ENCODE measurements at places on chromosomes 3 and 15.

- no peaks in the 10 kb centered on the region for H3K36me3 ChIP-seq
- no peak overlapping the region for H3K27ac ChIP-seq
- DNase-seq: no peak
- no peaks in the 10 kb centered on the region for H3K4me1 ChIP-seq
- no peaks in the 10 kb centered on the region for H3K27me3 ChIP-seq
Observed at GRCh38 chr3:125150525-125151441, 61.8 kb downstream of the SLC12A8 start.

- no peak overlapping the region for H3K27ac ChIP-seq
- no peak overlapping the region for H3K4me3 ChIP-seq
- DNase-seq: no peak
- no peaks in the 10 kb centered on the region for H3K4me1 ChIP-seq
- H3K27me3 ChIP-seq: no peaks in the 10 kb centered on the region
- no peaks in the 10 kb centered on the region for H3K36me3 ChIP-seq
Observed at GRCh38 chr3:120645083-120645845, 36.8 kb downstream of the HGD start.

DNA sequence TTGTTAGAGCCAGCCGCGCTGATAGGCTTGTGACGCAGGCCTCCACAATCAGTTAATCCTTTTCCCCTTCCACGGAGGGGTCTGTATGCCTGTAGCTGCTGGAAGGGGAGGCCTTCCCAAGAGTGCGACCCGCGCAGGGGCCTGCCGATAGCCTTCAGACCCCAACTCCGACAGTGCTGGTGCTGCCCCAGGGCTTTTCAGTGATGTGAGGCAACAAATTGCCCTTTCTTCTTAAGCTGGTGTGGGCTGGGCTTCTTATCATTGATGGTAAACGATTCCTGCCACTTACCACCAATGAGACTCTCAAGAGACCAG is 143.4 kb downstream of the CHSY1 start:
- no peak overlapping the region for H3K27ac ChIP-seq
- no peaks in the 10 kb centered on the region for H3K36me3 ChIP-seq
- no peaks in the 10 kb centered on the region for H3K27me3 ChIP-seq
- H3K4me1 ChIP-seq: no peaks in the 10 kb centered on the region
- no peak for DNase-seq

DNA sequence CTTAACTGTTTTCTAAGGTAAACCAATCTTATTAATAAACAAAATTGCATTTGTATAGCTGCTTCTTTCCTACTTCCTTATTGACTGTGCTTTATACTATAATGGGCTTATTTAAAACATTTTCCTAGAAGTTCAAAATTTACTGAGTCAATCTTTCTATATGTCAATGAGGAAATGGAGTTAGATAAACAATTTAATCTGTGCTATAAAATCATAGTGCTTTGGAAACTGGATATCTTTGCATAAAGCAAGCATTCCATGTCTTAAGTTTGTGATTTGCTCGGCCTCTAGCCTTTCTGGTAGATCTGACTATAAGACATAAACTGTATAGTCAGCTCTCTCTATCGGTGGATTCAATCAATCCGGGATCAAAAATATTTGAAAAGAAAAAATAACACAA is 99.6 kb downstream of the NEDD4 start:
- H3K27me3 ChIP-seq: no peaks in the 10 kb centered on the region
- H3K27ac ChIP-seq: no peak overlapping the region
- no peak overlapping the region for H3K4me3 ChIP-seq
- no peak for DNase-seq

DNA sequence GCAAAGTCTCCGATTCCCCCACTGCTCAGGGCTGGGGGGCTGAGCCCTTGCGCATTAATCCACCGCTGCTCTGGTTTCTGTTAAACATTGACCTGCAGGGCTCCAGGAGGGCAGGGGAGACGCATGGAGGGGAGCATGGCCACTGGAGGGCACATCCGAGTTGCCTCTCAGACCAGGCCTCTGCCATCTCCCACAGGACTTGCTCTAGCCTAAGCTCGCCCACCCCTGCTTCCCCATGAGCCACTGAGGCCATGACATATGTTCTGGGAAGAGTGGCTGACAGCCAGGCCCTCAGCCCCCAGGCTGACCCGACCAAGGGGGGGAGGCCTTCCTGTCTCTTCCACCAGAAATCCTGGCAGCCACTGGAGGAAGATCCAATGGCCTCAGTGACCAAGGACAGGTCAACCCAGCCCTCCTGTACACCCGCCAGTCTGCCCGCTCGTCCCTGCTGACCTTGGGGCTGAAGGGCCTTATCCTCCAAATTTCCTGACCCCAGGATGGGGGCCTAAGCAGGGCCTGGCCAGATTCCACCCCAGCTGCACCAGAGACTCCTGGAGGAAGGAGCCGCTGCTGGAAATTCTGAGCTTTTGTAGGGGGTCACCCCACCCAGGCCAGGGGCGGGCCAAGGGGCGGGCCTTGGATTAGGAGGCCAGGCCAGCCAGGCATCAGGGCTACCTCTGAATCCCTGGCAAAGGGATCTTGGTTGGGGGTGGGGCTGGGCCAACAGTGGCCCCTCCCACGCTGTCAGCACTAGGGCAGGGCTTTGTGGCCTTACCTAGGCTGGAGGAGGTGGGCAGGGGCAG is at the start of gene HYAL1:
HYAL1 (minus strand) TSS at position 562 of the 803 bp plus-strand sequence. CDS start 618 bp downstream, outside the sequence.
- peaks cover 7% of the 10 kb centered on the region for H3K4me1 ChIP-seq
- no peak within 1 kb of the TSS for H3K4me3 ChIP-seq
- no peaks in the 10 kb centered on the region for H3K36me3 ChIP-seq
- no peak for DNase-seq
- no peaks in the 10 kb centered on the region for H3K27me3 ChIP-seq

GRCh38 chr3:194332858-194333211 is 18.3 kb downstream of the CPN2 start:
- H3K27me3 ChIP-seq: no peaks in the 10 kb centered on the region
- no peak overlapping the region for H3K27ac ChIP-seq
- H3K4me3 ChIP-seq: no peak overlapping the region
- no peaks in the 10 kb centered on the region for H3K36me3 ChIP-seq
- DNase-seq: no peak
- peaks cover 5% of the 10 kb centered on the region for H3K4me1 ChIP-seq

GRCh38 chr15:78174401-78174800 is 25.2 kb downstream of the IDH3A start:
- no peaks in the 10 kb centered on the region for H3K27me3 ChIP-seq
- no peaks in the 10 kb centered on the region for H3K36me3 ChIP-seq
- no peaks in the 10 kb centered on the region for H3K4me1 ChIP-seq
- no peak overlapping the region for H3K27ac ChIP-seq
- H3K4me3 ChIP-seq: no peak overlapping the region

- no peaks in the 10 kb centered on the region for H3K4me1 ChIP-seq
- H3K27ac ChIP-seq: no peak overlapping the region
- H3K27me3 ChIP-seq: no peaks in the 10 kb centered on the region
- H3K4me3 ChIP-seq: no peak overlapping the region
- no peak for DNase-seq
Observed at GRCh38 chr3:48514431-48515227, 10.7 kb upstream of the SHISA5 start.

DNA sequence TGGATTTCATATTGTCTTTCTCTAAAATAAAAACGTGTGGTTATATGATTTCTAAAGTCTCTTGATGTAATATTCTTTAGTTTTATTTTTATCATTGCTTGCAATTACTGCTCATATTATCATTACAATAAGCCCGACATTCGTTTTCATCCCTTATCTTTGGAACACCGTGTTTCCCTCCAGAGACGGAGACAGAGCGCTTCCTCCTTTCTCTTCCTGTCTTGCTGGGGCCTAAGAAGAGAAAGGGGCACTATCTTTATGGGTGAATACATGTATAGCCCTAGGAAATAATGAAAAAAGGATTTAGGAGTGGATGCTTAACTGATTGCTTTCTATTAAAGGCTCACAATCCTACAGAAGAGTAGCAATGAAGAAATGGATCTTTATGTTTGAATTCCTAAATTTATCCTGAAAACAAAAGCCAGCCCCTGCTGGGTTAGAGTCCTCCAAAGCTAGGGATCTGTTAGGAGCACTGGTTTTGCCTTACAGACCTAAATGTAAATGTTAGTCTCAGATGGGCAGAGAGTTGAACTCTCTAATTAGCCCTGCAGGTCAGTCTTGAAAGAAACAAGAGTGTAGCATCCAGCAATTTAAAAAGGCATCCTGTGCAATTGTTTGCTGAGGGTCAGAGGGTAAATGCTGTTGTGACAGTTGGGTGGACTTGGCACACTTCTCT is 145.1 kb downstream of the TP63 start:
- no peaks in the 10 kb centered on the region for H3K36me3 ChIP-seq
- no peaks in the 10 kb centered on the region for H3K4me1 ChIP-seq

- H3K4me3 ChIP-seq: no peak overlapping the region
- DNase-seq: no peak
- H3K36me3 ChIP-seq: no peaks in the 10 kb centered on the region
- no peaks in the 10 kb centered on the region for H3K4me1 ChIP-seq
- no peaks in the 10 kb centered on the region for H3K27me3 ChIP-seq
Observed at GRCh38 chr3:27596334-27596841, 112.2 kb upstream of the SLC4A7 start.

DNA sequence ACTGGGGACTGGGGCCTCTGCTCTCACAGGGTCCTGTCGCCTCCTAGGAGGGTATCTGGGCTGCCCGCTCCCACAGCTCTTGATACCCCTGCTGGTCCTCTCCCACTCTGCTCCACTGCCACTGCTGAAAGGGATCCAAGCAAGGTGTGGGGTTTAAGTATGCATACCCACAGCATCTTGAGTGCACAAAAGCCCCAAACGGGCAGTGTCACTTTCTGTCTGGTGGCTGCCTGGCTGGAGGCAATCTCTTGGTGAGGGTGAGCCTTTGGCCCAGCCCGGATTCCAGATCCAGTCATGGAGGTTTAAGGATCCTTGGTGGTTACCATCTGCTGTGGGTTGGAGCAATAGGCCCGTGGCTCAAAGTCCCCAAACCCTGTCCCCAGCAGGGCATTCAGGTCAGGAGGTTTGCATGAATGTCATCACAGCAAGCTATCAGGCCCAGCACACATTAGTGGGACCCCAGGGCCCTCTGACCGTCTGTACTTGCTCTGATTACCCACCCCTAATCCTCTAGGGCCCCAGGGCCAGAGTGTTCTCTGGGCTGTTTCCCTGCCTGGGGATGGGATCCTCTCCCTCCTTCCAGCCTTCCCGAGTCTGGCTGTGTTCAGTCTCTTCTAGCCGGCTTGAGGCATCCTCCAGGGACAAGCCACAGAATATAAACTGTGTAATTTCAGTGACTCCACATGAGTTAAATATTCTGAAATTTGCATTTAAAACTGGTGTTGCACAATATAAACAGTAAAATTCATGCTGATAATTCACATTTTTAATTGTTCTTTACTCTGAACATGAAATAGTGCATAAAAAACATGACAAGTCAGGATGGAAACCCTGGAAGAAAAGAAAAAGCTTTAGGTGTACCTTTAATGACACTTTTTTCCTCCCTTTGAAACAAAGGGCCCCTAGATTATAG is 4.9 kb upstream of the TJP1 start:
- no peaks in the 10 kb centered on the region for H3K27me3 ChIP-seq
- H3K4me1 ChIP-seq: no peaks in the 10 kb centered on the region
- H3K36me3 ChIP-seq: no peaks in the 10 kb centered on the region
- no peak overlapping the region for H3K27ac ChIP-seq

- H3K4me1 ChIP-seq: no peaks in the 10 kb centered on the region
- H3K36me3 ChIP-seq: no peaks in the 10 kb centered on the region
- H3K27ac ChIP-seq: no peak within 1 kb of the TSS
- DNase-seq: no peak
Observed at GRCh38 chr3:183428447-183429211, at the start of gene MCF2L2. TSS of gene MCF2L2 (minus strand) at chr3:183428619. CDS start at chr3:183427977, 642 bp downstream.

GRCh38 chr15:79455361-79455760 is 23.2 kb downstream of the MINAR1 start:
- no peak overlapping the region for H3K4me3 ChIP-seq
- no peaks in the 10 kb centered on the region for H3K27me3 ChIP-seq
- no peak overlapping the region for H3K27ac ChIP-seq
- H3K36me3 ChIP-seq: no peaks in the 10 kb centered on the region
- no peaks in the 10 kb centered on the region for H3K4me1 ChIP-seq
- DNase-seq: no peak

DNA sequence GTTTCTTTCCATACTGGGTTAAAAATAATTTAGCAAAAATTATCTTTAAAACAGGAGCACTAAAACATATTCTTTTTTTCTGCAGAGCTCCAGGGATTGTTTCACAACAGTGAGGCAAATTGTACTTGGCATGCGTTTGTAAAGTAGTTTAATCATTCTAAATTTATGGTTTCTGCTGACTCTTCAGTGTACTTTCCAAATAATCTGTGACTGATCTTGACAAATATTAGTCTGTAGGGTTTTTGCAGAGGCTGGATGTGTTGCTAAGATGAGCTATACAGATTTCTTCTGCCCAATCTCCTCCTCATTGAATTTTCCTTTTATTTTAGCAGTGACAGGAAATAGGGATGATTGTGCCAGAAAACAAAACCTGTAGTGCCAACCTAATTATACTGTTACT is 328.0 kb upstream of the MANF start:
- H3K4me1 ChIP-seq: no peaks in the 10 kb centered on the region
- H3K27ac ChIP-seq: no peak overlapping the region
- no peak overlapping the region for H3K4me3 ChIP-seq
- H3K27me3 ChIP-seq: no peaks in the 10 kb centered on the region
- DNase-seq: no peak
- no peaks in the 10 kb centered on the region for H3K36me3 ChIP-seq

Measured in prostate gland (tissue), 2 donors.